ENCODE measurements at places on chromosomes 13 and 19.

DNA sequence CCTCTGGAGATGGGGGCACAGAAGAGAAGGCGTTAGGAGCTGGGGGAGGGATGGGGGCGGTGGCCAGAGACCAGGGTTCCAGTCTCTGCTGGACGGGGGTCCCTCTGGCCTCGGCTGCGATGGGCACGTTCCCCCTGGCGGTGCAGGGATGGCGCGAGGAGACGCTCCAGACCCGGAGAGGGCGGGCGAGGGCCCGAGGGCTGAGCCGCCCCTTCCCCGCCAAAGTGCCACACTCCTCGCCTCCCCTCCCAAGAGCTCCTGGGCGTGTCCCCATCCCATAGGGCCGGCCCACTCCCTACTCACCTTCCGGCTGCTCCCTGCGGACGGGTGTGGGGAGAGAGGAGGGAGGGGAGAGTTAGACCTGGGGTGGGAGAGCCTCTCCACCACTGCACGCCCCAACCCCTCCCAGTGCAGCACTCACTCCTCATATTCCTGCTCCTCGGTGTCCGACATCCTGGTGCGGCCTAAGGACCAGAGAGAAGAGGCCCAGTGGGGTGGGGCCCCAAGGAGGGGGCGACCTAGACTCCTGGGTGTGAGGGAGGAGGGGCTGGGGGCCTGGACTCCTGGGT is 2.2 kb downstream of the TNNT1 start:
- peak; percentile 68 for DNase-seq

- no peak for DNase-seq
Measured at GRCh38 chr13:36706755-36707154, 32.9 kb downstream of the SERTM1 start.

DNA sequence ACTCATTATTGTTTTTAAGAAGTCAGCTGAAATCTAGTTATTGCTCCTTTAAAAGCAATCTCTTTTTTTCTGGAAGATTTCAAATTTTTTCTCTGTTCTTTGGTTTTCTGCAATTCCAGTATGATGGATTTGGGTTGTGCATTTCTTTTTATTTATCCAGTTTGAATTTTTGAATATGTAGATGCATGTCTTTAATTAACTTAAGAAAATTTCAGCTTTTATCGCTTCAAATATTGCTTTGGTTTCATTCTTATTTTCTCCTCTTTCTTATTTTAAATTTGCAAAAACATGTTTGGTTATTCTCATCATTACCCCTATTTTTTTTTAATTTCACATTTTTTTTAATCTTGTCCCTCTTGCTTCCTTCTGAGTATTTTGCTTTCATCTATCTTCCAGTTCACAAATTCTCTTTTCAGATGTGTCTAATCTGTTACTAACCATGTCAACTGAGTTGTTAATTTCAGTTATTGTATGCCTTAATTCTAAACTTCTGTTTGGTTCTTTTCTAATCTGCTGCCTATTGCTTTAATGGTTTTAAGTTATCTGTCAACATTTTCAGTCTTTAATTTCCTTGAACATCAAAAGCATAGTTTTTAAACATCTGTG is 56.8 kb downstream of the RAP2A start:
- no peak for DNase-seq

- DNase-seq: no peak
Measured at GRCh38 chr19:15464394-15465385, at the start of gene RASAL3. Gene RASAL3, minus strand, starts transcription at chr19:15464544. Its CDS starts 186 bp downstream, at chr19:15464358.

DNA sequence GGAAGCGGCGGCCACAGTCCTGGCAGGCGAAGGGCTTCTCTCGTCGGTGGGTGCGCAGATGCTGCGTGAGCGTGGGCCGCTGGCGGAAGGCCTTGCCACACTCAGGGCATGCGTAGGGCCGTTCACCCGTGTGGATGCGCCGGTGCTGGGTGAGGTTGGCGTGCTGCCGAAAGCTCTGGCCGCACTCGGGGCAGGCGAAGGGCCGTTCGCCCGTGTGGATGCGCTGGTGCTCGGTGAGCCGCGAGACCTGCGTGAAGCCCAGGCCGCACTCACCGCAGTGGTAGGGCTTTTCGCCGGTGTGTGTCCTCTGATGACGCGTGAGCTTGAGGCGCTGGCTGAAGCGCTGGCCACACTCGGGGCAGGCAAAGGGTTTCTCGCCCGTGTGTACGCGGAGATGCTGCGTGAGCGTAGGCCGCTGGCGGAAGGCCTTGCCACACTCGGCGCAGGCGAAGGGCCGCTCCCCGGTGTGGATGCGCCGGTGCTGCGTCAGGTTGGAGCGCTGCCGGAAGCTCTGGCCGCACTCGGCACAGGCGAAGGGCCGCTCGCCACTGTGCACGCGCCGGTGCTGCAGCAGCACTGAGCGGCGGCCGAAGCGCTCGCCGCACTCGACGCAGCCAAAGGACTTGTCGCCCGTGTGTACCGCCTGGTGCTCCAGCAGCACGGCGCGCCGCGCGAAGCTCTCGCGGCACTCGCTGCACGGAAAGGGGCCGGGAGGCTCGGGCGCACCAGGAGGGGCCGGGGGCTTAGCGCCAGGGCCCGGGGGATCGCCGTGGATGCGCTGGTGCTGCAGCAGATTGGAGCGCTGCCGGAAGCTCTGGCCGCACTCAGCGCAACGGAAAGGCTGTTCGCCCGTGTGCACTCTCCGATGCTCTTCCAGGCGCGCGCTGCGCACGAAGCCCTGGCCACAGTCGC is 4.0 kb upstream of the UBE2M start:
- no peak for DNase-seq
